A549 (cell line): ENCODE measurements at places on chromosomes 16 and 17.

GRCh38 chr17:69492410-69493071 lies 78.0 kb downstream of the MAP2K6 start:
- peak; percentile 67 for DNase-seq

GRCh38 chr17:46962374-46962790 lies 16.7 kb downstream of the RPRML start:
- no peak for DNase-seq

DNA sequence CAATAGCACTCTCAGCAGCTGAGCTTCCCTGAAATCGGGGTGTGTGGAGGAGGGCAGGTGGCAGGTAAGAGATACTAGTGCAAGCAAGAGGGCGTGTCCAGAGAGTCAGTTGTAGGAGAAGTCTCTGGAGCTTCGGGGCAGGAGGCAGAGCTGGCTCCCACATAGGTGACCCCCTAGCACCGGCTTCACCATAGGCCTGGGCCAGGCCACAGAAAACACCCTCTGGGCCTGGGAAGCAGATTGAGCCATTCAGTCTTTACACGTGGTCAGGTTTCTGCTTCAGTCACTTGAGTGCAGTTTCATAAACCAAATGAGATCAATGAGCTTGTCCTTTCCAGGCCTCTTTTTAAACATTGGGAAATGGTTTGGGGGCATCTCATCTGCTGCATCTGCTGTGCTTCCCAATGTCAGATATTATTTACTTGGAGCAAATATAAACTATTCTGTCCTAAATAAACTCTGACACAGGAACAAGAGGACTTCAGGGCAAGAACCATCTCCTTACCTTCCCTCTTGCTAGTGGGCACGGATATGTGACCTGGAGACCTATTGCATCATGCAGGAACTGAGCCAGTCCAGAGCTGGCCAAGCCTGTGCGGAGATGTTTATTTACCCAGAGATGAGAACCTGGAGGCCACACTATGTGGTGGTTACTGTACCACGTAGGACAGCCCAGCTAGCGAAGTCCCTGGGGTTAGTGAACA lies 16.1 kb downstream of the CCR7 start:
- DNase-seq: peak; percentile 99

DNA sequence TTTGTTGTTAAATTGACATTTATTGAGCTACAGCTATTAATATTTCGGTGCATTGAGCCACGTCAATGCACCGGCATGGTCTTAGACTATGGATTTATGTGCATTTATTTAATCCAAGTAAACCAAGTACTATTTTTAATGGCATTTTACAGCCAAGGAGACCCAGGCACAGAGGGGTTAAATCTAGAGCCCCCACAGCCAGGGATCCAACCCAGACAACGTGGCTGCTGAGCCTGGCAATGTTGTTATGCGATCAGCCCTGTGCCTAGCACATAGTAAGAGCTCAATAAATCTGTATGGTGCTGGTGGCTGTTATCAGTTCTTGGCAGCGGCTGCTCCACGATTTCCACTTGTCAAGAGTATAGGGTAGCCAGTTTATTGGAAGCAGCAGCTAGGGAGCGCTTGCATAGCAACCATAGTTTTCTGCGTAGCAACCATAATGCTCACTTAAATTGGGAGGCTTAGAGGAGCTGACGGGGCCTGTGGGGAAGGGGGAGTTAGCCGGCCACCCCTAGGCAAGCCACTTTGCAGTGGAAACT lies 541 bp upstream of the RBBP6 start:
- DNase-seq: no peak

GRCh38 chr17:71142333-71142732 lies 973.0 kb downstream of the KCNJ2 start:
- DNase-seq: no peak
